ENCODE measurements at places on chromosomes 7 and 10.
A peak's percentile ranks its signal among the peaks of the same experiment; 100 is the strongest.

DNA sequence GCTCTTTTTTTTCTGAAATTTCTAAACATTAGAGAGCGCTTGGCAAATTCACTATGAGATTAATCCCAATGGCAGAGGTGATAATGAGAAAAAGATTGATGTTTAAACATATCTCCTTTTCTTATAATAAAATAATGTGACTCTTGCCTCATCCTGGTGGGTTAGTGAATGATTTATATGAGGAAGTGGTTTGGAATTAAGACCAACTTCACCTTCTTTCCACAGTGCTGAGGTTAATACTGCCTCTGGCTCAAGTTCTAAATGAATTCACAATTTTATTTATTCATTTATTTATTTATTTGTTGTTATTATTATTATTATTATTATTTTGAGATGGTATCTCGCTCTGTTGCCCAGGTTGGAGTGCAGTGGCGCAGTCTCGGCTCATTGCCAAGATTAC, 40.5 kb upstream of the ADO start:
- ATAC-seq, result no peak

GRCh38 chr10:11908991-11909390, 85.8 kb downstream of the PROSER2 start:
- ATAC-seq, result no peak

- ATAC-seq, result peak; percentile 22
Measured at GRCh38 chr7:75872073-75872782, 6.6 kb upstream of the RHBDD2 start.

DNA sequence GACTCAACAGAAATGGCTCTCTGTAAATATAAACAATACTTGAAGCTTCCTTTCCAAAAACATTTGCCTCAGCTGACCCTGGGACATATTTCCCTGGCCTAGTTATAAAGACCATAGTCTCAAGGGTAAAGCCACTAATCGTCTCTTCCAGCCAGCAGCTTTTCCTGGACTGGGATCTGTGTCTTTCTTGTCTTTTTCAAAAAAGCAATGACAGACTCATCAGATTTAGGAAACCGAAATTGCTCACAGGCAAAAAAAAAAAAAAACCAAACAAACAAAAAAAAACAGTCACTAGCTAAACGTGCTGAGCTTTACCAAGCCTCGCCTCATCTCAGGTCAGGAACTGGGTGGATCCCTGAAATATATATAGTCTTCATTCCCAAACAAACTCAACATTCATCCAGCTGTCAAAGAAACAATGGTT, 23.5 kb downstream of the STN1 start:
- peak; percentile 52 for ATAC-seq

DNA sequence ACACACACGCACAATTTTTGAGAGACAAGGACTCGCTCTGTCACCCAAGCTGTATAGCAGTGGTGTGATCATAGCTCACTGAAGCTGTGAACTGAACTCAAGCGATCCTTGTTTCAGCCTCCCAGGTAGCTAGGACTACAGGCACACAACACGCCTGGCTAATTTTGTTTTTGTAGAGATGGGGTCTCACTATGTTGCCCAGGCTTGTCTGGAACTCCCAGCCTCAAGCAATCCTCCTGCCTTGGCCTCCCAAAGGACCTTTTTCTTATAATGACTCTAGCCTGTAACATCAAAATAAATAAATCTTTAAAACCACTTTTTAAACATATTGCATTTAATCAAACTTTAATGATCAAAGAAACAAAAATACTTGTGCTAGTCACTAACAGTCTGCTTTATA, 140.9 kb upstream of the FGFR2 start:
- ATAC-seq, result no peak

GRCh38 chr7:66503551-66504031, 125.1 kb upstream of the KCTD7 start:
- no peak for ATAC-seq

GRCh38 chr7:28954471-28954870, 3.7 kb downstream of the TRIL start:
- ATAC-seq, result no peak

GRCh38 chr10:65100146-65100545, 1578.9 kb downstream of the REEP3 start:
- no peak for ATAC-seq

- no peak for ATAC-seq
Measured at GRCh38 chr10:30371954-30372353, 22.9 kb upstream of the MTPAP start.

DNA sequence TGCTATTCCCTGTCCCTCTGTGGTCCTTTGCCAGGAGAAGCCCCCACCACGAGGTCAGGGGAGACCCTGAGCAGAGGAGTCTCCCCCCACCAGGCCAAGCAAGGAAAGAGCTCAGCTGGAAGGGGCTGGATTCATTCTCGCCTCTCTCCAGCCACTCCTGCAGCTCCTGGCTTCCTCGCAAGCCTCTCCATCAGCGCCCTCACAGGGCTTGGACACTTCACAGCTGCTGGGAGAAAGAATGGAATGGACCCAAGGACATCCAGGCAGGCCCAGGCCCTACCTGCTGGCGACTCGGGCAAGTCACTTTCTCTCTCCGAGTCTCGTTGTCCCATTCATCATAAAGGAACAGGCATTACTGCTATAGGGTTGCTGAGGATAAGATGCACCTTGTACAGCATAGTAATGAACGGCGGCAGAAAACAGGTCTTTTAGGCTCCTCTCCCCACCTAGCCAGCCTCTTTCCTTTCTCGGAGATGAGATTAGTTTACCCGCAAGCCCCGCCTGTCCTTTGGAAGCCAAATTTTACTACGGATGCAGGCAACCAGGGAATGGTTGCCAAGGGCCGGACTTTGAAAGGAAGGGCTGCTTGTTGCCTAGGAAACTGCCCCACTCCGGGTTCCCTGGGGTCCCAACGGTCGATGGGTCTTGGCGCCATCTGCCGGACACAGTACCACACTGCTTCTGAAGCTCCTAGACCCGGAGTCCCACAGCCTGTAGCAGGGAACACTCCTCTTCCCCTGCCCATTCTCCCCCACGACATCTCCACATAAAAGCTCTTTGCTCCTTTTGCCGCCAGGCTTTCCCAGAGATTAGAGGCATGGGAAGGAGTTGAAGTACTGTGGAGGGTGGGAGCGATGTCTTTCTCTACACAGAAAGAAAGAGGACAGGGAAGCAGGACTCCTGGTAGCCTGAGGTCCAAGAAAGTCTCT, 22.3 kb downstream of the IMPDH1 start:
- peak; percentile 80 for ATAC-seq

DNA sequence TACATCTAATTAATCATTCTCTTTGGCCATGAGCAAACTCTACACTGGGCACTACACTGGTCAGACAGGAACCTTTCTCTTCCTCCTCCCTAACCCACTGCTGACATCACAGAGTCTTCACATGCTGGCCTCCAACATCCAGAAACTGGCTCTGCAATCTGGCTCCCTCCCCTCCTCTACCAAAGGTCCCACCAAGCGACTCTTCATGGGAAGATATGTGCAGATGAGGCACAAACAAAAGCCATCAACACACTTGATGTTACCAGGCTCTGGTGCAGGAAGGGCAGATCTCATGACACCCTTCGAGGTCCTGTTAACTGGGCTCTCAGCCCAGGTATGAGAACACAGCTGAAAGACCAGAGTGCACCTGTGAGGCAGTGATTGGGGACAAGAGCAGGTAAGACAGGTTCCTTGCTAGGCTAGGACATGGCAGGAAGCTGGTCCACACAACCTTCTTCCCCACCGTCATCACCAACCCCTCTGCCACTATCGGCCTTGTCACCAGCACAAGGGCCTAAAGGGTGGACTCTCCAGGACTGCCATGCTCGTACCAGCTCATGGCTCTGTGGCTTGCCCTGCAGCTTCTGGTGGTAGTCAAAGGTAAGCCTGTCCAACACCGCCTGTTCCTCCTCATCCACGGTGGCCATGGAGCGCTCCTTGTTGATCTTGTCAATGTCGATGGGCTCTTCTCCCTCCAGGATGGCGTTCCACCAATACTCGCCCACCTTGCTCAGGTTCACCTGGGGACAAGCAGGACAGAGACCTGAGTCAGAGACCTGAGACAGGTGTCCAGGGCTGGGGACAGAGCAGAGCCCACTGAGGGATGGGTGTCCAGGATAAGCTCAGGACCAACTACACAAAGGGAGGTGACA, 66.6 kb upstream of the CAMK2B start:
- no peak for ATAC-seq

DNA sequence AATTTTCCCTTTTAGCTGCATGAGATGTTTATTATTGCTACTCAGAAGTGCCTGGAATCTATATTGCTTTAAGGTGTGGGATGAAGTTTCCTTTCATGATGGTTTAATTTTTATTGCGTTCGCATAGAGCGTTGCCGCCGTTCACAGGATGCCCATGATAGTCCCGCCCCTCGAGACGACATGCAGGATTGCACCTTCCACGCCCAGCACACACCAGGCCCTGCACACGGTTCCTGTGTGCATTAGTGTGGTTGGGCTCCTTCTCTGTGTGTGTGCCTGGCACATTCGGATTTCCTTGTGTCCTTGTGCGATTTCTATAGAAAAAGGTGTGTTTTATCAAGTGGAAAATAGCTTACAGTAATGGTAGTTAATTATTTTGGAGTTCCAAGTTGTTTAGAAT, 42.1 kb downstream of the MGMT start:
- ATAC-seq, result no peak

GRCh38 chr10:99799613-99800012, 17.2 kb downstream of the ABCC2 start:
- no peak for ATAC-seq

GRCh38 chr7:37000511-37000910, 276.2 kb upstream of the AOAH start:
- no peak for ATAC-seq

DNA sequence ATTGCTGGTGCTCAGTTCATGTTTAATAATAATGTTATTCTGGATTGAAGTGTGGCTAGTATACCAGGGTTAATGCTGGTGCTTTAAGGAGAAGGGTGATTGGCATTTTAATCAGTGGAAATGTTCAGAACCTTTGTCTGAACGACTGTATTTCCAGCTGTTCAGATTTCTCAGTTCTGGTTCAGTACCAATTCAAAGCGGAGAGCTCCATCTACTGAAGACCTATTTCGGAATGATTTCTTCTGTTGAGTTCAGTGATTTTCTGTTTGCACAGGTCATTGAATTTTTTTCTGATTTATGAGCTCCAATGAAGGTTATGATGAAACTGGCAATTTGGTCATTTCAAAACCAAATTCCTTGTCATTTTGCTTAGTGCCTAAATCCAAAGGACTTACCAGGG, 160.1 kb downstream of the EXOC4 start:
- ATAC-seq, result no peak

DNA sequence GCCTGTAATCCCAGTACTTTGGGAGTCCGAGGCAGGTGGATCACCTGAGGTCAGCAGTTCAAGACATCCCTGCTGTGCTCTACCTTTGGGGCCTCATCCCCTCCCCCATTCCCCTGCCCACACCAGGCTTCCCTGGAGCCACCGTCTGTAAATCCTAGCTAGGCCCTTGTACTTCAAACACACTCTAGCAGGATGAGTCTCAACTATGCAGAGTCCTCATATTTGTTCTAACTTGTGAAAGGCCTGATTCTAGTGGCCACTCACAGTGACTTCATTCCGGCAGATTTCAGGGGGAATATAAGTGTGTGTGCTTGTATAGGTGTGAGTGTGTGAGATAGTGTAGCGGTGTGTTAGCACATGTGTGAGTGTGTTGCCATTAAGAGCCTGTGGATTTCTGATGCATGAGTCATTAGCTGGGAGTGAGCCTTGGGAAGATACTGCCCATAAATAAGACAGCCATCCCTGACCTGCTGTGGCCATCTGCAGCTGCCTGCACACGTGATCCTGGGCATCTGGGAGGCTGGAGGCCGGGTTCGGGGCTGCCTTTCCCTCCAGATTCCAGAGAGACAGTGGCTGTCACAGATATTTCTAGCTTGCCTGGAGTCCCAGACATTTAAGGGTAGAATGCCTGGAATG, 1.7 kb upstream of the NEURL1 start:
- no peak for ATAC-seq

DNA sequence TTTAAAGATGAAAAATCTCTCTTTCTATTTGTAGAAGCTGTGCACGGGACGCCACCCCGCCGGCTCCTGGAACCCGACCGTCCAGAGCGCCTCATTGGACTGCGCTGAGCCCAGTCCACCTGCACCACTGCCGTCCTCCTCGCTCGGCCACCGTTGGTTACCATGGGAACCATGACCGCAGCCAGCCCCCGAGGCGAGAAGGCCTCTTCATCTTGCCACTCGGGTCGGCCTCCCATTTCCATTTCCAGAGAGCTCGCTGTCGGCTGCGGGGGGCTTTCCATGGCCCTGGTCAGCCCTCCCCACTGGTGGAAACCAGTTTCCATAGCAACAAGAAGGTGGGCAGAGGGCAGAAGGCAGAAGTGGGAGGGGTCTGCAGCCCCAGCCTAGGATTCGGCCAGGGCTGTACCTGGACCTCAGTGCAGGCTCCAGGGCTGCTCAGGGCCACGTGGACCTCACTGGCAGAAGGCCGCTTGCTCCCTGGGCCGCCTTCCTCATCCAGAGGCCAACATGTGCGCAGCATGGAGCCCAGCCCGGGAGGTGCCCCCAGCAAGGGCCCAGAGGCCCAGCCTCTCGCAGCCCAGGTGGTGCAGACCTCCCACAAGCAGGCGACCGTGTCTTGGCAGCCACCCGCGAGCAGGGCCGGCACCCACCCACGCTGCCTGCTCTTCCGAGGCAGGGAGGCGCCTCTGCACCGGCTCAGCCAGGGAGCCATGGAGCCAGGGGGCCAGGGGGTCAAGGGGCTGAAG, 283.5 kb upstream of the PPP2R2D start:
- ATAC-seq, result no peak

DNA sequence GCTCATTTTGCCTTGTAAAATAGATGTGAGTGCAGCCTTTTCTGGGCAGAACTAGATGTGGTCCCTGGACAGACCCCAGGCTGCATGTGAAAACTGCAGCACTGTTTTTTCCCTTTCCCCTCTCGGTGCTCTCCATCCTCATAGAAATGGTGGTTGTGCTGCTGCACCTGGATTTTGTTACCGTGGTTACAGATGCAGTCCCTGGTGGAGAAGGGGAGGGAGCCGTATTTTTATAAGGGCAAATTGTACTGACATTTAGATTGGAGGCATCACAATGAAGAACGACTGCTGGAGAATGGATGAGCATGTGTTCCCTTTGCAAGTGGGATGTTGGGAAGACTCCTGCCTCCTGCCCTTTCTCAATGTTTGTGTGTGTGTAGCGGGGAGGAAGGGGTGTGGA, 469.9 kb downstream of the CCSER2 start:
- ATAC-seq, result no peak

Measured in gastroesophageal sphincter (tissue), 4 donors.